ENCODE measurements at places on chromosomes 6 and 20.

DNA sequence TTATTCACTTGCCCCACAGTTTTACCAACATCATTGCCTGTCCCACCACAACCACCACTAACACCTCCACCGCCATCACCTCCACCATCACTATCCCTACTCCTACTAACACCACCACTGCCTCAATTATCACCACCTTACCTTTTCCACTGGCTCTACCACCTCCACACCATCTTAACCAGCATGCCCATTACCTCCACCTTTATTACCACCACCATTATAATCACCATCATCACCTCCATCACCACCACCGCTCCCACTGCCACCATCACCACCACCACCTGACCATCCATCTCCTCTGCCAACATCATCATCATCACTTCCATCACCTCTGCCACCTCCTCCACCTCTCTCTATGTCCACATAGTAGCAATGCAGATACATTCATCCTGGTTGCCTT is 90.0 kb downstream of the SNAP25 start:
- no peak for DNase-seq

DNA sequence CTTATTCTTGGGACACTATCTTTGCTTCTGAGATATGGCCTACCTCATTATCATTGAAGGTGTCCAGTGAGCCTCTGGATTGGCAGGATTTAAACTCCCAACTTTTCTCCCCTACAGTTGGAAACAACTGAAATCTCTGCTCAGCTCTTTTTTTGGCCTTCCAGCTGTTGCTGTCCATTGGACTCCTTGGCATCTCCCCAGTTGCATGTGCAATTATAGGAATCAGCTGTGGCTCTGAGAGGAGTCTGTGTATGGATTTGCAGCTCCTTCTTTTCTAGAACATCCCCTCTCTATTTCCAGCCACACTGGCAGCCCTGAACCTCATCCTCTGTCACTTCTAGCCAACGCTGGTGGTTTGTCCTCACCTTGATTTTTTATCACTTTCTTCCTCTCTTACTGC is 21.2 kb downstream of the RAB22A start:
- DNase-seq: no peak

DNA sequence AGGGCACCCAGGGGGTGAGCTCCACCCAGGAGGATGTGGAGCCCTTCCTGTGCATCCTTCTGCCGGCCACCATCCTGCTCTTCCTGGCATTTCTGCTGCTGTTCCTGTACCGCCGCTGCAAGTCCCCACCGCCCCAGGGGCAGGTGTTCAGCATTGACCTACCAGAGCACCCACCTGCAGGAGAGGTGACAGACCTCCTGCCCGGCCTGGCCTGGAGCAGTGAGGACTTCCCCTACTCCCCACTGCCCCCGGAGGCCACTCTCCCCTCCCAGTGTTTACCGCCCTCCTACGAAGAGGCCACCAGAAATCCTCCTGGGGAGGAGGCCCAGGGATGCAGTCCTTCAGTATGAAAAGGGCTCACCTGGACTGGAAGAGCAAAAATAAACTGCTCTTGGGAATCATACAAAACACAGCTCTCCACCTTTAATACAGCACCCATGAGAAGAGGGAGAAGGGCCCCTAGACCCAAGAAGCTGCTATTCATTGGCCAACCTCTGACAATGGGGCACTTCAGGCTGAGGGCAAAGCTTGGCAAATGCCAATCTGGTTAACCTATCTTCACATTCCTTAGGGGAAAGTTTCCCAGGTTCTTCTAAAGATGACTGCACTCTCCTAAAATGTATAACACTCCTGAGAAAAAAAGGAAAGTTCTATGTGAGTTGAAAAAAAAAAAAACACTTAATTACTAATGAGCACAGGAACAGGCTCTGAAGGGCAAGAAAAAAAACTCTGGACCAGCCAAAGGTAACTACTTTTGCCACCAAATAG is 5.0 kb downstream of the SMIM28 start:
- DNase-seq: no peak

- no peak for DNase-seq
These were observed 16.1 kb upstream of the GRM4 start for GRCh38 chr6:34161857-34162515.

DNA sequence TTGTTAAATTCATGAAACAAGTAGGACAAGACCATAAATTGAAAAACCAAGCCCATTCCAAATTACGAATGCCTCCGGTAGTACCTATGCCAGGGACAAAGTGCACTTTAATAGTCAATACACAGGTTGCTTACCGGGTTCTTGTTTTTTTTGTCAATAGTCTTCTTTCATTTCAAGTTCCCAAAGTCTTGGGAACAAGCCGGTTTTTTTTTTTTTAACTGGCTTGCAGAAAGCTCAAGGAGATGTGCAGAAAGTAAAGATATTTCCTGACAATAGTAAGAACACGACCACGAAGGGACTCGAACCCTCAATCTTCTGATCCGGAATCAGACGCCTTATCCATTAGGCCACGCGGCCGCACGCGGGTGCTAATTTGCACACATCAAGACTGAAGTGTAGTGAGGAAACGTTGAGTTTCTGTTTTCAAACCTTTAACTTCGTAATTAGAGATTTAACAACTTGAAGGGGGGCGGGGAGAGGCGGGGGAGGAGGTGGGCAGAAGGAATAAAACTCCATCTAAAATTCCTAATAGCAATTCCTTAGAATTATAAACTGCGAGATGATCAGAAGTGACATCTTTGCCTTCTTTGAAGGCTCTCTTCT is 181.0 kb downstream of the TRIM27 start:
- no peak for DNase-seq

DNA sequence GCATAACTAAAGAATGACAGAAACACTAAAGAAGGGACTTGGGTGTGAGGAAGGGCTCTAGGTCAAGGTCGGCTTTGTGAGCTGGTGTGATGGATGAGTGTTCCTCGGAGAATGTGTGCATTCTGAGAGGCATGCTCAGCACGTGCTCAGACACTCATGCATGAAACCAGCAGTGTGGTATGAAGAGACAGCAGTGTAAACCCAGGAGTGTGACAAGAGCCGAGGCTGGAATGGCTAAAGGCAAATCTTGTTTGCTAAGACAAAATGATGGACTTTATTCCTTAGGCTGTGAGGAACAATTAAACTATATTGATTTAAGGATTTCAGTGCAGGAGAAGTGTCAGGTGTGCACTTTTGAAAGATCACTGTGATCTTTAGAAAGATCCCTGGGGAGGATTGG is 107.4 kb upstream of the MAP7 start:
- no peak for DNase-seq

DNA sequence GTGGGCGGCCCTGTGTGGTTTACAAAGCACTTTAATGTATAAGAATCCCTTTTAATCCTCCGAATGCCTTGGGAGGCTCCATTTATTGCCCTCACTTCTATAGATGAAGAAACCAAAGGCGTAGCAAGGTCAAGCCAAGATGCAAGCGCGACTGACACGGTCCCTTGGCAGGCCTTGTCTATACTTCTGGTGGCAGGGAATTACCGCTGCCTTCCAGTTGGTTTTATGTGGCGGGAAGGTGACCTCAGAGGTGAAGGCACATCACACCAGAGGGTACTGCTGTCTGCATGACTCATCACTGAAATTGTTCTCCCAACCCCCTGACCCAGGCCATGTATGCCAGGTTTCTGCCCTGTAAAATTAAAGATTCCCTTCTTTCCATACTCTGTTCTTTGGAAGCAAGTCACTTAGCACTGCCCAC is 36.1 kb upstream of the NAA20 start:
- no peak for DNase-seq
